ENCODE measurements at places on chromosomes 3 and 15.

DNA sequence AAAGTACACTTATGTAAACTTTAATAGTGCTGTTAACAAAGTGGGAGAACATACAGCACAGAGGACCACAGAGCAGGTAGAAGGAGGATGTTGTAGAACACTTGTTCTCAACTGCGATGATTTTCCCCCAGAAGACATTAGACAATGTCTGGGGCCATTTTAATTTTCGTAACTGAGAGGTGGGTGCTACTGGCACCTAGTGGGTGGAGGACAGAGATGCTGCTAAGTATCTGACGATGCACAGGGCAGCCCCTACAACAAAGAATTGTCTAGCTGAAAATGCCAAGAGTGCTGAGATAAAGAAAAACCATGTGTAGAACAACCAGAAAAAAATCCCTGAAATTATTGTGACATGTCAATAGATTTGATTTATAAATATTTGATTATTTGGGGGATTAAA lies 5.0 kb upstream of the KBTBD8 start:
- no peak for DNase-seq

DNA sequence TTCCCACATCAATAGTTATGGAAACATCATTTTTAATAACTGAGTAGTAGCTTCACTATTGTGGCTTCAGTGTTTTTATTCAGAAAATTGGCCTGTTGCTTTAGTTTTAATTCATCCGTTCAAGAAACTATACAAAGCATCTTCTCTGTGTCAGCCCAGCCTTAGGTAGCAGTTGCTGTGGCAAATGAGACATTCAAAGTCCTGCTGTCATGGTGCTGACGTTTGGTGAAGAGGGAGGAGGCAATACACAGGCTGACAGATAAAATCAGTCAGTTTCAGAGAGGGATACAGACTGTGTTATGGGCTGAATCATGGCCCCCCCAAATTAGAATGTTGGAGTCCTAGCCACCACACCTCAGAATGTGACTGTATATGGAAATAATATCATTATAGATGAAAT lies 56.5 kb downstream of the SLC7A14 start:
- DNase-seq, result no peak

GRCh38 chr3:17065881-17066280 lies 181.1 kb downstream of the PLCL2 start:
- DNase-seq, result no peak

GRCh38 chr3:109900783-109901182 lies 563.4 kb upstream of the DPPA4 start:
- DNase-seq, result no peak

GRCh38 chr3:111282024-111282423 lies 210.4 kb downstream of the NECTIN3 start:
- no peak for DNase-seq

DNA sequence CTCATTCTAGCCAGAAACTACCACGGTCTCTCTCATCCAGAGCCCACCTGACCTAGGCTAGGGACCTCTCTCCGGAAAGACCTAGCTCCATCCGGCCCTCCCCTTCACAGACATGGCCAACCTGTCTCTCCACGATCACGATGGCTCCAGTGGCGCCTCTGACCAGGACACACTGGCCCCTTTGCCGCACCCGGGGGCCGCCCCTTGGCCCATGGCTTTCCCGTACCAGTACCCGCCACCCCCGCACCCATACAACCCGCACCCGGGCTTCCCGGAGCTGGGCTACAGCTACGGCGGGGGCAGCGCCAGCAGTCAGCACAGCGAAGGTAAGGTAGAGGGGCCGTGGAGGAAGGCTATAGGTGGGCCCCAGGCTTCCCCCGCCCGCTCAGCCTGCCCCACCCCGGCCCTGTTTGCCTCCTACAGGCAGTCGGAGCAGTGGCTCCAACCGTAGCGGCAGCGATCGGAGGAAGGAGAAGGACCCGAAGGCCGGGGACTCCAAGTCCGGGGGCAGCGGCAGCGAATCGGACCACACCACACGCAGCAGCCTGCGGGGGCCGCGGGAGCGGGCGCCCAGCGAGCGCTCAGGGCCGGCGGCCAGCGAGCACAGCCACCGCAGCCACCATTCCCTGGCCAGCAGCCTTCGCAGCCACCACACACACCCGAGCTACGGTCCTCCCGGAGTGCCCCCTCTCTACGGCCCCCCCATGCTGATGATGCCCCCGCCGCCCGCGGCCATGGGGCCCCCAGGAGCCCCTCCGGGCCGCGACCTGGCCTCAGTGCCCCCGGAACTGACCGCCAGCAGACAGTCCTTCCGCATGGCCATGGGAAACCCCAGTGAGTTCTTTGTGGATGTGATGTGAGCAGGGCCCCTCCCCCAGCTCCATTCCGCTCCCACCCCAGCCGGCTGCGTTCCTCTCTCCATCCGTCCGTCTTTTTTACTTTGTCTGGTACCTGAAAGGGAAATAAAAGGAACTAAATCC lies 4.5 kb upstream of the AP2M1 start:
- DNase-seq, result no peak

- no peak for DNase-seq
These were observed 285.8 kb downstream of the DIPK2A start for GRCh38 chr3:144257381-144257780.

- DNase-seq, result peak; percentile 90
These were observed 130.5 kb upstream of the LMCD1 start for GRCh38 chr3:8371085-8371551.

DNA sequence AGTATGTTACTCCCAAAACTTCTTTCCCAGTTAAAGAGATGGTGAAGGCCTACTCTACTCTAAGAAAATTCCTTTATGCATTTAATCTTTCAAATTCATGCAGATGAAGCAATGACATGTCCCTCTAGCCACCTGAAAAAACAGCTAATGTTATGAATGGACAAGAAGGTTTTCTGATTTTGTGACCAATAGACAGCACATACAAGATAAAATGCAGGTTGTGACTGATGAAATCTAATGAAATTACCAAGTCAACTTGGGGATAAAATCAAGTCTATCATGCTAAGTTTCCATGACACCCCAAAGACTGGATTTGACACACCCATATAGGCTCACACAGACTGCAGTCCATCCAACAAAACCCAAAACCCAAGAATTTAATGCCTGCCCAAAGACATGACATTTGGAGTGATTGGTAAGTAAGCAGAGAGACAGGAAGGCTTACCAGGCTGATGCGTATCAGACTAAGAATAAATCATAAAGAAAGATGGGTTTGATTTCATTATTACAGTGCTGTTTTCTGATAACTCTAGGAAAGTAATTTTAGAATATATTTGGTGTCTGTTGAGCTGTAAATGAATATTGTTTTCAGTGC lies 26.4 kb downstream of the CD47 start:
- no peak for DNase-seq

GRCh38 chr3:139541532-139542288 lies 2.2 kb upstream of the RBP1 start:
- DNase-seq, result no peak

- DNase-seq, result no peak
These were observed 219.3 kb downstream of the EBLN2 start for GRCh38 chr3:73280746-73281145.

DNA sequence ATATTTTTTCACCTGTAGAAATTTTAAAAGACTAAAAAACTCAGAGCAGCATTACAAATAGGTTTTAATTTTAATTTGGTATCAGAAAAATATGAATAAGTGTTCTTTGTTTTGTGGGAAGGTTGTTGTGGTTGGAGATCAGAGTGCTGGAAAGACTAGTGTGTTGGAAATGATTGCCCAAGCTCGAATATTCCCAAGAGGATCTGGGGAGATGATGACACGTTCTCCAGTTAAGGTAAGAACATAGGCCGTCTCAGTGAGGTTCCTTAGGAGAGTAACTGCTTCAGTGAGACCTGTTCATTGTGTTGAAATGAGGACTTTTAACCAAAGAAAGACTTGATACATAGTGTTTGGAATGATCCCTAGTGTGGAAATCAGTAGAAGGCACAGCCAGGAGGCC lies 44.8 kb downstream of the OPA1 start:
- DNase-seq, result no peak

DNA sequence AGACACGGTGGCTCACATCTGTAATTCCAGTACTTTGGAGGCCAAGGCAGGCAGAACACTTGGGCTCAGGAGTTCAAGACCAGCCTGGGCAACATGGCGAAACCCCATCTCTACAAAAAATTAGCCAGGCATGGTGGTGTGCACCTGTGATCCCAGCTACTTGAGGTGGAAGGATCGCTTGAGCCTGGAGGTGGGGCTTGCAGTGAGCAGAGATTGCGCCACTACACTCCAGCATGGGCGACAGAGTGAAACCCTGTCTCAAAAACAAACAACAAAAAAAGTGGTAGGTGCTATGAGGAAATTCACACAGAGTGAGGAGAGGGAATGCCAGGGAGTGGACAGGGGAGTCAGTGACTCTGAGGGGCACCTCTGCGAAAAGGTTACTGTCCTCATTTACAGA lies 29.4 kb downstream of the RPN1 start:
- DNase-seq, result no peak

GRCh38 chr15:78194568-78194925 lies 39.8 kb downstream of the ACSBG1 start:
- DNase-seq, result no peak

GRCh38 chr3:19334120-19334519 lies 185.8 kb downstream of the KCNH8 start:
- no peak for DNase-seq

DNA sequence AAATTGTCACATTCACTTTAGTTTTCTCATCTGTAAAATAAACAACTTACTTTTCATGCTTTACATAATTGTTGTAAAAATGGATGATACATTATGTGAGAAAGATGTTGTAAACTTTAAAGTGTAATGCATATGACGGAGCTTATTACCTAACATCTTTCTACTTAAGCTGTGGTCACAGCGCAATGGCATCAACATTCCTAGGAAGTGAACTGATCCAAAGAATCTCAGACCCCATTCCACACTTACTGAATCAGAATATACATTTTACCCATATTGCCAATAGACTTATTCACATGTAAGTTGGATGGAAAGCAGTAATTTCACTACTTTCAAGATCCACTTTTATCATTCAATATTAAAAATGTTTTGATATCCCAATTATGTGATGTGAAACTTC lies 497.5 kb downstream of the FGF12 start:
- DNase-seq, result no peak

DNA sequence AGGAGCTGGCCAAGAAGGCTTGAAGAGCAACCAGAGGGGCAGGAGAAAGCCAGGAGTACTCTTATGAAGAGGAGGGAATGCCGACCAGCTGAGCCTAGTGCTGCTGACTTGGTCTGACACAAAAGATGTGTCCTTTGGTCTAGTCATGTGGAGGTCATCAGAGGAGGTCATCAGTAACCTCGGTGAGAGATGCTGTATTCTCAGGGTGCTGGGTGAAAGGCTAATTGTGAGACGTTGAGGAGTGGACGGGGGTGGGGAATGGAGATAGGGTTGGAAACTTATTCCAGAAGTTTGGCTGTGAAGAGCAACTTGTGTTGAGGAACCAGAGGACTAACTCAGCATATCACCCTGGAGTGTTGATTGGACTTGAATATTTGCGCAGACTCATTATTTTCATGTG lies 5.5 kb downstream of the CRTC3 start:
- no peak for DNase-seq

GRCh38 chr3:134699141-134699711 lies 48.4 kb upstream of the KY start:
- DNase-seq, result no peak

- DNase-seq, result no peak
These were observed 55.8 kb upstream of the ETV5 start for GRCh38 chr3:186164696-186165095.

DNA sequence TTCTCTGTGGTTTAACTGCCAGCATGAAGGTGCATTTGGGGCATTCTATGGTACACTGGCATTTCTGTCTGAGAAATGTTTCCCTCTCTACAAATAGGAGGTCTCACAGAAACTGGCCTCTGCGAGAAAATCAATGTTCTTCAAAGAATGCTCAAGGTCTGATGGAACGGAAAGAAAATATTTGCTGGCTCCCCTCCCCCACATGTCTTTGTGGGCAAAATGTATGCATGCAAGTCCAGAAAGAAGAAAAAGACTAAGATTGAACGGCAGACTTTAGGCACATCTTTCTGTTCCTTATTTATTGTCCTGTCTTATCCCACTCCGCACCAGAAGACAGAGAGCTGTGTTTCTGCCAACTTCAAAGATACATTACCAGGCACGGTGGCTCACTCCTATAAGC lies 83.9 kb upstream of the PSMD6 start:
- DNase-seq, result no peak

- DNase-seq, result no peak
These were observed 1135.7 kb downstream of the IGSF11 start for GRCh38 chr3:117898722-117899522.

GRCh38 chr3:10274601-10275000 lies 18.1 kb downstream of the GHRL start:
- DNase-seq, result no peak

DNA sequence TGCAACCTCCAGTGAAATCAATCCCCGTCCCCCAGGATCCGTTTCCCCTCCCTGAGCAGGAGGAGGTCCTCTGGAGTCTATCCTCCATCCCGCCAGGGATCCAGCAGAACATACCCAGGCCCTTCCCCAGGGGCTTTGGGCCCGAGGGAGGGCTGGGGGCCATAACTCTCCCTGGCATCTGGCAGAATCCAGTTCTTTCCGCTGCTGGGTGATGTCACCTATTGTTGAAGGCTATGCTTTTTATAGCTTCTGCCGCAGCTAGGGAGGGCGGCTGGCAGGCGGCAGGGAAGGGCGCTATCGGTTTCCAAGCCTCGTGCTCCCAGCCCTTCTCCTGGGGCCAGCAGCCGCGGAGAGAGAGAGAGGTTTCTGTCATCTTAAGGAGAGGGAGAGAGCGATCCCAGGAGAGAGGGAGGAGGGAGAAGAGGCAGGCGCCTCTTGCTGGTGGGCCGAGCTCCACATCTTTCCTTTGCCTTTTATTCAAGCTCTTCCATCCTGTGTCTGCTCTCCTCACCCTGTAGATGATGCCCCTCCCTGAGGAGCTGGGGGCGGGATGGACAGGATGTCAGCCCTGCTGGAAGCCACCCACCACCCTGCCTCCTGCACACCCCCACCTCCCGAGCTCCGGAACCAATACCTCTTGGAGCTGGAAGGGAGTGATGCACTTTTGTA lies 120.1 kb downstream of the ANP32A start:
- DNase-seq, result peak; percentile 80

- no peak for DNase-seq
These were observed 47.9 kb downstream of the MRPS25 start for GRCh38 chr3:15017191-15017590.

GRCh38 chr3:146818866-146819265 lies 213.7 kb upstream of the PLSCR5 start:
- no peak for DNase-seq

DNA sequence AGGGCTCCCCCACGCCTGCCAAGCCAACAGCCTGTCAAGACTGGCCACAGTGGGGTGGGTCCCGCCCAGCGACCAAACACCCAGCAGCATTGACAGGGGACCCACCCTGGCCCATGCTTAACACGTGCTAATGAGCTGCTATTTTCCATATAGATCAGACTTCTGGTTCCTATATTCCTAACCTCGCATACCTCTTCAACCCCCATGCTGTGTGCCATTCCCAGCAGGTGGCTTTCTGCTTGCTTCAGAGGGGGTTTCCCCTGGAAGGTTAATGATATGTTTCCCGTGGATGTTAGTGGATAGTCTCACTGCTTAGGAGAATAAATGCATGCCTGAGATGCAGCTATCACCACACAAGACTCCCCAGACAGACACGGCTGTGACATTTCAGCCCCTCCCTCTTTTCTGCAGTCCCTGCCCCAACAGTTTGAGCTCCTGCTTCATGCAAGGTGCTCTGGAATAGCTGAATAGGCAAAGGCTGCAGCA lies 37.9 kb upstream of the MGLL start:
- DNase-seq, result no peak
